ENCODE measurements at places on chromosomes 11 and 22. TPM values are rescaled to one million over a fixed set of nuclear protein-coding genes. Genes with fewer than 3 reads are reported as not detected.

UCP3 gene
- total RNA-seq = 1.1 TPM

LSP1 gene
- total RNA-seq = 321 TPM

MIOX gene
- total RNA-seq = not detected

RBMXL2 gene
- not detected for total RNA-seq

MMP12 gene
- total RNA-seq = not detected

TXNRD2 gene
- 39.5 TPM for total RNA-seq

UBQLN3 gene
- not detected for total RNA-seq

GLYATL1 gene
- 0.96 TPM for total RNA-seq

TMPRSS5 gene
- 0.38 TPM for total RNA-seq

C11orf86 gene
- total RNA-seq = not detected

OR6A2 gene
- total RNA-seq = not detected

JAML gene
- total RNA-seq = not detected

CASP4 gene
- total RNA-seq = 86.4 TPM
